ENCODE measurements at places on chromosomes 4 and X.

GRCh38 chr4:134421734-134422133, 220.1 kb upstream of the PABPC4L start:
- no peak for DNase-seq

- DNase-seq = no peak
Measured at GRCh38 chrX:107448998-107449835, at the start of gene FRMPD3. TSS of gene FRMPD3 (plus strand) at chrX:107449652. CDS start at chrX:107526589, 76,937 bp downstream.

DNA sequence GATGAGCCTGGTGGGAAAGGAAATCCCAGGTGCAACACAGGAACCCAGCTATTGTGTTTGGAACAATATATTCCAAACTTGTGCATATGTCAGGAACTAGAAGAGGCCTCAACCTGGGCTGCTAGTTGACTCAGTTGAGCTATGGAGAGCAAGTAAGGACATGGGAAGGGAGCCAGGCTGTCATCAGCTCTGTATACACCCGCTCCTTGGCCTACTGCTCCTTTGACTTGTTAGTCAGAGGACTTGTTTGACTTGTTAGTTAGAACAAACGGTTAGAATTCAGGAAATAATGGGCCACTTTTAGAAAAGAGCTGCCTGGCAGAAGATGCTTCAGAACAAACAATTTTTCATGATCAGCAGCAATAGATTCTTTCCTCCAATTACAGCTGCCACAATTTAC, 76.4 kb downstream of the CBLL2 start:
- no peak for DNase-seq

GRCh38 chrX:51760657-51761056, 17.4 kb downstream of the GSPT2 start:
- DNase-seq = no peak

- DNase-seq = no peak
Measured at GRCh38 chr4:169492436-169493163, 119.8 kb downstream of the NEK1 start.

- DNase-seq = no peak
Measured at GRCh38 chr4:153646978-153647377, 37.1 kb upstream of the TLR2 start.

- no peak for DNase-seq
Measured at GRCh38 chr4:100984901-100985300, 362.4 kb downstream of the PPP3CA start.

DNA sequence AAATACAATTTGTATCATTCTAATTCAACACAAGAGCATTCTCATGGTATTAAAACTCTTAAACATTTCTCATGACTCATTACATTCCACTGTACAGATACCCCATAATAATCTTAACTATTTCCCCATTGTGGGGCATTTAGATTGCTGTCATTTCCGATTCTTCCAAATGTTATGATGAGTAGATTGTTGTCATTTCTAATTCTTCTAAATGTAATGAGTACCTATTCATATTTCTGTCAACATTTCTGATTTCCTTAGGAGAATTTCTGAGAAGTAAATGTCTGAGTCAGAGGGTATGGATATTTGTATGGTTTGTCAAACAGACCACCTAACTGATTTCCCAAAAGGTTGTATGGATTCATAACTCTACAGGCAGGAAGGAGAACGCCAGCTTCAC, 8.3 kb downstream of the S100G start:
- no peak for DNase-seq

GRCh38 chrX:33909836-33910235, 222.3 kb downstream of the FAM47A start:
- DNase-seq = no peak

GRCh38 chrX:130174045-130174704, 2.4 kb downstream of the RAB33A start:
- no peak for DNase-seq

DNA sequence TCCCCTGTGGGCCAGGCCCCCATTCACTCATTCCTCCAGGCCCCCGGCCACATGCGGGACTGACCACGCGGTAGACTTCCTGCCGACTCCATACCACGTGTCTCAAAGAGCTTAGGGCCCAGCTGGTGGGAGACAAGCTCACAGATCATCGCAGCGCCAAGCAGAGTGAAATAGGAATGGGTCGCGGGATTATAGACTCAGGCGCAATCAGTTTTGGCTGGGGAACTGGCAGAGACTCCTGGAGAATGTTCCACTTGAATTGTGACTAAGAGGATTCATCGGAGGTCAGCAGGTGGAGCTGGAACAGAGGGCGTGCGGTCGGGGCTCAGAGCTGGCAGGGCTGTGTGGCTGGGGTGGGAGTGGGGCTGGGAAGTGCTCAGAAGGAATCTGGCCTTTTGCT, 15.6 kb downstream of the ATP2B3 start:
- DNase-seq = no peak

- DNase-seq = no peak
Measured at GRCh38 chrX:154607370-154607769, 11.7 kb downstream of the CTAG1B start.

DNA sequence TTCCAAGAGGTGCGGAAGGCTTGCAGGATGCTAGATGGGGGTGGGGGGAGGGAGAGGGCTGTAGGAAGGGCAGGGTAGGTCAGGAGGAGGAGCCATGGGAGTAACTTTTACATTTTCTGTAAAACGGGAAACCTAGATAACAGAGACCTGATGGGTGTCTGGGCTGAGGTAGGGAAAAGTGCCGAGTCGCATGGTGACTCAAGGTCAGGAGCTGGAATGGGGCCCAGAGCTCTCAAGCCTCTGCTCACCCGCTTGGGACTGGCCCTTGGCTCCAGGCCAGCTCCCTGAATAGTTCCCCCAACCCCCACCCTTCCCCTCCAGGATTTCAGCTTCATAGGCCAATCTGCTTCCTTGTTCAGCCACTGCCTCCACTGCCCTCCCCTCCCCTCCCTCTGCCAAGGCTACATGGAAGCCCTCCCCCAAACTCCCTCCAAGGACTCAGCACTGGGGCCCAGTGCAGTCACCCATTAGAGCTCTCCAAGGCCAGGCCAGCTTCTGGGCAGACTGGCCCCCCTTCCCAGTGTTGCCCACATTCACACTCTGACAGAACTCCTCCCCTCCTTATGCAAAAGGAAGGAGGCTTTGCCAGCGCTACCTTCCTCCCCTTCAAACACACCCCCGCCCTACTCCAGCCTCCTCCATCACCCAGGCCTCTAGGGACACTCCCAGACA, 43.6 kb downstream of the TSC22D3 start:
- no peak for DNase-seq

DNA sequence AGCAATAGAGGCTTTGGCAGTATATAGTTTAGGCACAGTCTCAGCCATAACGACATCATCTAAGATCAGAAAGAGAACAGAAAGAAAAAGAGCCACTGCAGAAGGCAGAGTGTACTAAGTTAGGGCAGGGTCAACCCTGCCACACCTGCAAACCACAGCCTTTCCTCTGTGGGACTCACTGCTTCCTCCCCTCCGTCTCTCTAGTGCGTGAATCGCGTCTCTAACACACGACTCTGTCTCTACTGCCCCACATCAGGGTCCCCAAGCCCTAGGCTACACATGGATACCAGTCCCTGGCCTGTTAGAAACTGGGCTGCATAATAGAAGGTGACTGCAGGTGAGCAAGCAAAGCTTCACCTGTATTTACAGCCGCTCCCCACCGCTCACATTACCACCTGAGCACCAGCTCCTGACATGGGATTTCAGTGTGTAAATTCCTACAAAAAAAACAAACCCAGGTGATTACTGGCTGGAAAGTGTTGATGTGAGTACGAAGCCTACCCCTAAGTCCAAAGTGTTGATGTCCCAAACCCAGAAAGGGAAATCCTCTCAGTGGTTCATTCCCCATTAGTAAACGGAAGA, 128.9 kb downstream of the PRKX start:
- DNase-seq = no peak

- DNase-seq = no peak
Measured at GRCh38 chr4:105234582-105234981, 87.9 kb downstream of the TET2 start.

DNA sequence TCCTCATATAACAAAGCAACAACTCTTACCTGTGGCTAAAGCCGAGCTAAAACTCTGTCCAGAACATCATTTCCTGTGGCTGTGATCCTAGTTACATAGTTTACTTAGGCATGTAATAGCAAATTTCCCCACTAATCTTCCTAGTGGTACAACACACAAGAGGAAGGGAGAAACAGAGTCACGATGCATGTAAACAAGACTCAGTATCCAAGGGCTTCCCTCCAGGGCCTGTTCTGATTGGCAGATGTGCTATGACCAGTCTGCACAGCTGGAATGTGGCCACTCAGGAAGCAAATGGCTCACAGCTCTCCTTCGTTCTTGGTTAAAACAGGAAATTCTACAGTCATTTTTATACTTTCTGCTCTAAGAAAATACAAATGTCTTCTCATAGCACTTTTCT, 49.2 kb upstream of the PRSS48 start:
- no peak for DNase-seq

- DNase-seq = no peak
Measured at GRCh38 chrX:136725441-136726104, 55.2 kb downstream of the ARHGEF6 start.

DNA sequence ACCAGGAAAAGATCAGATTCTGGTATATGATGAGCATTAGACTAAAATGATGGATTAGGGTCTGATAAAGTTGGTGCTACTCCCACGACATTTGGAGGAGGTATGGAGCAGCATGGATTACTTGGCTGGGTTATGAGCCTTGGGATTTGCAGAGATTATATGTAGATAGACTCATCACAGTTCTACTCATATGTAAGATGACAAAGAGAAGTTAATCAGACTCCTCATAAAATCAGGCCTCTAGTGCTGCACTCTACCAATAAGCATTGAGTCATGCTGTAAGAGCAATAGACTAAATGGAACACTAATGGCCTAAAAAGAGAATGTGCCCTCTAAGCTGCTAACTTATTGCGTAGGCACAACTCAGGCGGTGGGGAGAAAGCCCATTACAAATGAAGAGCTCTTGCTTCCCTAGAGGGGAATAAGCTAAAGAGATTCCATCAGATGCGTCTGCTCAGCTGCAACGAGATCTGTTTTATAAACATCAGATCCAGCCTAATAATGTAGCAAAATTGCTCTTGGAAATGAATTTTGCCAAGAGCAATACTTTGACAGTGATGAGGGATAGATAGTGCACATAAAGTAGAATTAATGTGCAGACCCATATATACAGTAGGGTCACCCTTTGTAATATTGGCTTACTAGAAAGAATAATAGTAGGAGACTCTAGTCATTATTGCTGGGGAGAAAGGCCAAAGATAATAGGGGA, 17.5 kb downstream of the LIAS start:
- no peak for DNase-seq

GRCh38 chr4:81605271-81605670, 133.6 kb upstream of the RASGEF1B start:
- no peak for DNase-seq

- DNase-seq = no peak
Measured at GRCh38 chr4:111954550-111954949, 190.7 kb upstream of the FAM241A start.

- DNase-seq = no peak
Measured at GRCh38 chrX:19602866-19603622, 87.7 kb upstream of the MAP3K15 start.

DNA sequence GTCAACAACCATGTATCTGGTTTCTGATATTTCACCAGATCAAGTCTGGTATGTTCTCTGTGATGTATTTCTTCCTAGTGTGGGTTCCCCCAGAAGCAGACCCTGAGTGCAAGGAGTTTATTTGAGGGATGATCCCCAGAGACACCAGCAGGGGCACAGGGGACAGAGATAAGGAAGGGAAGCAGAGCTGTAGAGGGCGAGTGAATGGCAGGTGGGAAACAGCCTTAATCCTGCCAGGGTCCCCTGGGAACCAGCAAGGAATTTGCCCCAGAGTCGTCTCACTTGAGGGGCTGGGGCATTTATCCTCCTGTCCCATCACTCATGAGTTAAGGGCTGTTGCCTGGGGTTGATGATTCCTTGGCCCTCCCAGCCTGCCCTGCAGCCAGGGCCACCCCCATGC, 206.4 kb upstream of the BCOR start:
- no peak for DNase-seq

- no peak for DNase-seq
Measured at GRCh38 chr4:17762726-17763125, 18.7 kb downstream of the FAM184B start.

DNA sequence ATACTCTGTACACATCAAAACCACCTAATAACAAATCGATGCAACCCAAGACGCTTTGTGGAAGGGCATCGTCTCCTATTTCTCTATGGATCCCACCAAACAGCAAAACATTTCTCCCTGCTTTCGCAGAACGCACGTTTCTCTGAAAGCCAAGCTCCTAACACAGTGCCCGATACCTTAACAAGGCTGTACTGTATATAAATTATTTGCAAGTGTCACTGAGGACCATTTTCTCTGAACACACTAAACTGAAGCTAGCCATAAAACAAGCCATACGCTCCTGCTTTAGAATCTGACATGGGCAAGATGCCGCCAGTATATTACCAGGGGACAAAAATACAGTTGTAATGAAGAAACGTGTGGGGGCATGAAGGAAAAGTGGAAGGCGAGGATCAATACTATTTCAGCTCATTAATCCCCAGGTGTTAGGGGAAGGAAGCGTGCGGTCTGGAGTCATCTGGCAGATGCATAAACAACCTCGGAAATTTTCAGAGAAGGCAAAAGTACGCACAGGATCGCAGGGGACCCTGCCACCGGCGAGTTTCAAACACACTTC, 703 bp downstream of the KCNIP4 start:
- DNase-seq = no peak

- DNase-seq = no peak
Measured at GRCh38 chr4:75107755-75108612, 175.1 kb downstream of the PARM1 start.

- no peak for DNase-seq
Measured at GRCh38 chrX:85379174-85379907, at the start of gene POF1B. TSS of gene POF1B (minus strand) at chrX:85379665. CDS start at chrX:85379454, 211 bp downstream.

- no peak for DNase-seq
Measured at GRCh38 chr4:37586194-37586593, 100.0 kb downstream of the RELL1 start.

GRCh38 chrX:41526271-41526670, 79.1 kb downstream of the NYX start:
- DNase-seq = no peak

GRCh38 chr4:147943159-147943638, 211.3 kb downstream of the ARHGAP10 start:
- no peak for DNase-seq

DNA sequence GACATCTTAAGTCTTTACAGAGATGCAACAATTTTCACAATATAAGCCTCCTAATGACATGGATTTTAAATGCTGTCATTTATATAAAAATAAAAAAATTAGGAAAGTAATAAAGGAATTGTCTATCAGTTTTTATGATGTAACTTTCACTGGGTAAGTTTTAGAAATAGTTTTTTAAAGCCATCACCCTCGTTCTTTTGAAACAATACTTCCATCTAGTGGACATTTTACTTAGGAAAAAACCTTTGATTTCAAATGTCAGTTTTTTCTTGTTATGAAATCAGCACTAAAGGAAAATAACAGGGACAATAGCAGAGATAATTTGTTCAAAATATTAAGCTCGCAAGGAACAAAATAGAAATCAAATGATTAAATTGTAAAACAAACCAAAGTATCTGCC, 24.3 kb upstream of the NDNF start:
- DNase-seq = no peak

DNA sequence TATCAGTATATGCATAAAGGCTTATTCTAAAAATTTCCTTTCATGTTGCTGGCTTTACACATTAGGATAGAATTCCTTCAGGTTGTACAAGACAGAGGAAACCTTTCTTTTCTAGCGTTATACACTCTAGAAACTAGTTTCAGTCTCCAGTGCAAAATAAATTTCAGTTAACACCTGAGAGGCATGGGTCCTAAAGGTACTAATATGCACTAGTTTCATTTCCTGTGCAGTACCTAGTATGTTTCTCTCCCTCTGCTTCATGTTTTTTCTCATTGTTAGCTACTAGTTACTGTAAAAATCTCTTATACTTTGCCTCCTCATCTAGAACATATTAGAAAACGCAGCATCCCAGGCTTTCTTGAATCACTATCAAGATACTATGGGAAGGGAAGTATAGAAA, 54.0 kb downstream of the SNX25 start:
- DNase-seq = no peak

Data from activated CD4-positive, CD25-positive, alpha-beta regulatory T cell (primary cell).